ENCODE measurements at places on chromosomes 16 and 17.

DNA sequence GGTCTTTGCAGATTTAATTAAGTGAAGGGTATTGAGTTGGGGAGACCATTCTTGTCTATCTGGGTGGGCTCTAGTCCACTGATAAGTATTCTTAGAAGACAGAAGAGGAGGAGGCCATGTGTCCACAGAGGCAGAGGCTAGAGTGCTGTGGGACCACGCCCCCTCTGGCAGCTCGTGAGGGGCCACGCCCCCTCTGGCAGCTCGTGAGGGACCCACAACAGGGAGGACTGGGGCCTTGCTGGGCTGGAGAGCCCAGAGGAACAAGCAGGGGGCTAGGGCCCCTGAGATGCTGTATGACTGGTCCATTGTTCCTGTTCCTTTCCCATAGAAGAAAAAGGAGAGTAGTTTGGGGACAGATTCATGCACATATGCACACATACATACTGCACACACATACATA, 106.8 kb downstream of the METRNL start:
- no peak for DNase-seq

GRCh38 chr17:48724251-48725003, 1.4 kb downstream of the PRAC2 start:
- DNase-seq, result peak; percentile 67

DNA sequence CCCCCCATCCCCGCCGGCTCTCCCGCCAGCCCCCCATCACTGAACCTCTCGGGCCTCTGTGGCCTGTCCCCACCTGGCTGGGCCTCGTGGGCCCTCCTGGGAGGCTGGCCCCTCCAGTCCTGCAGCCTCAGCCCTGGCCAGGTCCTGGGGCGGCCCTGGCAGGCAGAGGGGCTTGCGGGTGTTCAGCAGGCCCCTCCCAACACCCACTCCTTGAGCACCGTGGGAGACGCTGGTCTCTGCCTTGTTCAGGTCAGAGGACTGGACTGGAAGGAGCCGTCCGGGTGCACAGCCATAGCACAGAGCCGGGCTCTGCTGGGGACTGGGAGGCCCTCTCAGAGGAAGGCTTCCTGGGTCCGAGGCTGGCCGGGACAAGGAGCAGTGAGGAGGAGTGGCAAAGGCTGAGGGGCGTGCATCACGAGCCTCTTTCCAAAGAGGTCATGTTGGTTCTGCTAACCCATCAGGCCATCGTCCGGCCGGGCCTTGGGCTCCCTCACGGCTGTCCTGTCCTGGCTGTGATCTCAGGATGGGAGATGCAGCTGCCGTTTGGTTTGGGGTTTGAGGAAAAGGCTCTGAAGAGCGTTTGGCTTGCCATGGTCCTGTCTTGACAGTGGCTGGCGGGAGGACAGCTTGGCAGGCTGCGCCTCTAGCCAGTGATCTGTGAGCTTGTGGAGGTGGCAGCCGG, 6.3 kb upstream of the PABPN1L start:
- no peak for DNase-seq

DNA sequence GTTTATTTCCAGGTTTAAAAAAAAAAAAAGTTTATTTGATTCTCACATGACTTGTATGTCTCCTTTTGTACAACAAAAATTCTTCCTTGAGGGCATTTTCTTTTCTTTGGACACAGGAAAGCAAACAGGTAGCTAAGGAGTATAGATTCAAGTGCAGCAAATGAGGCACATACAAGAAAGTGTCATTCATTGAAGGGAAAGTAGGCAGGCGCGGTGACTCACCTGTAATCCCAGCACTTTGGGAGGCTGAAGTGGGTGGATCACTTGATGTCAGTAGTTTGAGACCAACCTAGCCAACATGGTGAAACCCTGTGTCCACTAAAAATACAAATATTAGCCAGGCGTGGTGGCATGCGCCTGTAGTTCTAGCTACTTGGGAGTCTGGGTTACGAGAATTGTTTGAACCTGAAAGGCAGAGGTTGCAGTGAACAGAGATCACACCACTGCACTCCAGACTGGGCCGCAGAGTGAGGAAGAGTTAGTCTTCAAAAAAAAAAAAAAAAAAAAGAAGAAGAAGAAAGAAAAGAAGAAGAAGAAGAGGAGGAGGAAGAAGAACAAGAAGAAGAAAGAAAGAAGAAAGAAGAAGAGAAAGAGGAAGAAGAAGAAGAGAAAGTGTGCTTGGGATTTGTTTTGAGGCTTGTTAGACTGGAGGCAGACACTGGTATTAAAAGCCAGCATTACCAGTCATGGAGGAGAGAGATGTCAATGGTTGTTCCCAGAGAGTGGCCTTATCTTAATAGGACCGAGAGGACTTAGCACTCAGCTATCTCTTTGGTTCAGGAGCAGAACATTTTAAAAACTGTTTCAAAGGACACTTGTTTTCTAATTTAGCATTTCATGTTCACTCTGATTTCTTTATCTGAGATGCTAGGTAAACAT, 19.7 kb downstream of the GINS3 start:
- no peak for DNase-seq

GRCh38 chr16:35177851-35178250, 1718.4 kb downstream of the TP53TG3F start:
- no peak for DNase-seq

- DNase-seq, result peak; percentile 47
Measured at GRCh38 chr17:81511554-81511803, 1.1 kb downstream of the ACTG1 start.

- DNase-seq, result no peak
Measured at GRCh38 chr16:53839150-53839549, 135.2 kb downstream of the FTO start.

- no peak for DNase-seq
Measured at GRCh38 chr17:31256936-31257335, 40.1 kb downstream of the OMG start.

DNA sequence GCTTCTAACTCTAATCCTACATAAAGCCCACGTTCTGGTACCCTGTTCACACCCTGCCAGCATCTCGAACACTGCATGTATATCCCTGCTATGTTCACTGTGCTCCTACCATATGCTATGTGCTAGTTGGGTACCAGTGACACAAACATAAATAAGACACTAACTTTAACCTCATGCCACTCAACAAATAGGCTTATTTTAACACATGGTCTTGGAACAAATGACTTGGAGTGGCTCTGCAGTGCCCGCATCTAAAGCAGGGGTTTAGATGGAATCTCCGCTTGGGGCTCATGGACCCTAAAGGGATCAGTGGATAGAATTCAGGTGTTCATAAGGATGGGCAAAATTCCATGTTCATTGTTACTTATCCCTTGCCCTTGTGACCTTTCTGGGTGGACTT, 175.7 kb upstream of the ZKSCAN2 start:
- no peak for DNase-seq

DNA sequence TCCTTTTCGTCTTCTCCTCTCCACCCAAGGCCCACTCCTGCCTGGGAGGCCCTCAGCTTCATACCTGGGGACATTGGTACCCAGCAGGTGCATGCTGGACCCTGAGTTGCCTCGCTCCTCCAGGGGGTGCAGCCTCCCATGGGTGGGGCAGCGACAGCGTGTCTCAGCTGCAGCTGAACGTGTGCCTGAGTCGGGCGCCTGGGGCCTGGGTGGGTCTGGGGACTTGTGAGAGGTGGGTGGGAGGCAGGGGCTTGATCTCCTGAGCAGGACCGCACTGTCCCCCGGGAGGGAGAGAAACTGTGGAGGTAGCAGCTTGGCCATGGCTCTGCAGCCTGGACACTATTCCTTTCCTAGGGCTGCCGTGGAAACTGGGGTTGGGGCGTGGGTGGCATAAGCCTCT, 24.8 kb upstream of the ENGASE start:
- no peak for DNase-seq

GRCh38 chr17:43556292-43556691, 10.2 kb upstream of the ETV4 start:
- peak; percentile 94 for DNase-seq

GRCh38 chr16:54073356-54073755, 213.2 kb downstream of the IRX3 start:
- DNase-seq, result no peak

- DNase-seq, result no peak
Measured at GRCh38 chr16:4591706-4592470, 22.8 kb downstream of the UBALD1 start.

DNA sequence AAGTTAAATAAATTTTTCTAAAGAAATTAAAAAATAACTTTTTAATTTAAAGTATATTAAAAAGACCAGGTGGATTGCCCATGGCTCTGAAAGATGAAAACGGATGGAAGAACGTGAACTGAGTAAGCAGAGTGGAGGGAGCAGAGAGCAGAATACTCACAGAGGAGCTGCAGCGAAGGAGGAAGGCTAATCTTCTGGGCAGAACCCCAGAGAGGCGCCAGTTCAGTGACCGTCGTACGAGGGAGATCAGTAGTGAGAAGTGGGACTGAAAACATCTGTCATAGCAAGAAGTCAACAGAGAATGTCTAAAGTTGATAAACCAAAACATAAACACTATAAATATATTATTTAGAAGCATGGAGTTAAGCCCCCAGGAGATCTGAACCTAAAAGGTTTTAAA, 34.9 kb downstream of the UBE2G1 start:
- DNase-seq, result no peak

GRCh38 chr17:73267648-73268537, 6.2 kb upstream of the CPSF4L start:
- no peak for DNase-seq

DNA sequence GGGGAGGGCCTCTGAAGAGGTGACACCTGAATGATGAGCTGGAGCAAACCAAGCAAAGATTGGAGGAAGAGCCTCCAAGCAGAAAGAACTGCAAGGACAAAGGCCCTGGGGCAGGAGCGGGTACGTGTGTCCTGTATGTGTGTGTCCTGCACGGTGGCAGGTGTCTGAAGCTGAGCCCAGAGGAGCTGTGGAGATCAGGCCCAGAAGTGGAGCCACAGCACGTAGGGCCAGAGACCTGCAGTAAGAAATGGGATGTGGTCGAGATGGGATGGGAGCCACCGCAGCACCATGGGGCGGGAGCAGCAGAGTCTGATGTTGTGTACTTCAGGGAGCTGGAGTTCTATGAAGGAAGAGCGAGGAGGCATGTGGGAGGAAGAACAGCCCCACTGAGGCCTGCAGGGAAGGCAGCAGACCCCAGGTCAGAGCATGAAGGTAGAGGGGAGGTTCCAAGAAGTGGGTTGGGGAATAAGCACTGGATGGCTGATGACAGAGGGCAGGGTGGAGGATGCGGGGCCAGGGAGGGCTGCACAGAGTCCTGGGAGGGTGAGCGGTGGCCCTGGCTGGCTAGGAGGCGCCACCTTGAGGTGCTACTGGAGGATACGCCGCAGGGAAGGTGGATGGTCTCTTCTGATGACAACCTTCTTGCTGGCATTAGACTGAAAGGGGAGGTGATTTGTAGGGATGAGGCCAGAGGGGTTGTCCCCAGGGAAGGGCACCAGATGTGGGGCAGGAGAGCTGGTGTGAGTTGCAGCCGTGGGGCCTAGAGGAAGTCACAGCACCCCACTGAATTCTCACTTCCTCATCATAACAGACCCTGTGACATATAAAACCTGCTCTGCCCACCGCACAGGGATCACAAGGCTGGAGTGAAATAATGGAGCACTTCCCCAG, 10.6 kb upstream of the CETP start:
- peak; percentile 76 for DNase-seq

DNA sequence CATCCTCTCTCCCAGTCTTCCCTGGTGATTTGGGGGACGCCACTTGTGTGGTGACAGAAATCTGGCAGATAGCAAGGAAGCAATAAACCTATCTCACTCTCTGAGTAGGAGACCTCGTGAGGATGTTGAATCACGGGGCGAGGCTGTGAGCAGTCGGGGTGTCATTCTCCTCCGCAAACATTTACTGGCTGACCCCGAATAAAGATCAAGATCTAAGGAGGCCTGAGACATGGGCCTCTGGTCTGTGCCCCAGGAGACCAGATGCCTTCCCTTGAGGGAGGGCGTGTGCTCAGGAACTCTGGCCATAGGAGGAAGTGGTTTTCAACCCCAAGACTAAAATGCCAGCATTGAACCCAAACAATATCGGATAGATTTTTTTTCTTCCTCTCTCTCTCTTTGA, 53.1 kb downstream of the FOXL1 start:
- DNase-seq, result peak; percentile 54

DNA sequence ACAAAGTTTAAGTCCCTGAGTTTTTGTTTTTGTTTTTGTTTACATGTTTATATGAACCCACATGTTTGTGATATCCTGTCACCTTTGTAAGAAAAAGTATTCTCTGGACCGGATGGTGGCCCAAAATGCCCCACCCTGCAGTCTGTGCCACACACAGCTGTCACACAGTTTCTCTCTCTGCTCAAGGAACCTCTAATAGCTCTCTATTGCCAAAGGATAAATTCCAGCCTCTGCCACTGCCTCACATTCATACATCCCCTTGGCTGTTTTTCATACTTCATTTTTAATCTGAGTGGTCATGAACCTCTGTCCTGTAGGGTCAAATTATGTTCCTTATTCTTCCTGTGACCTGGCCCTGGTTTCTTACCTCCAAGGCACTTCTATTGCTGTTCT, 520.3 kb upstream of the CDH5 start:
- DNase-seq, result no peak

GRCh38 chr17:48850792-48851323, 20.0 kb downstream of the CALCOCO2 start:
- no peak for DNase-seq

- no peak for DNase-seq
Measured at GRCh38 chr16:70383421-70383960, 36.8 kb downstream of the DDX19A start.

- no peak for DNase-seq
Measured at GRCh38 chr17:43855061-43855460, 8.1 kb downstream of the CD300LG start.

DNA sequence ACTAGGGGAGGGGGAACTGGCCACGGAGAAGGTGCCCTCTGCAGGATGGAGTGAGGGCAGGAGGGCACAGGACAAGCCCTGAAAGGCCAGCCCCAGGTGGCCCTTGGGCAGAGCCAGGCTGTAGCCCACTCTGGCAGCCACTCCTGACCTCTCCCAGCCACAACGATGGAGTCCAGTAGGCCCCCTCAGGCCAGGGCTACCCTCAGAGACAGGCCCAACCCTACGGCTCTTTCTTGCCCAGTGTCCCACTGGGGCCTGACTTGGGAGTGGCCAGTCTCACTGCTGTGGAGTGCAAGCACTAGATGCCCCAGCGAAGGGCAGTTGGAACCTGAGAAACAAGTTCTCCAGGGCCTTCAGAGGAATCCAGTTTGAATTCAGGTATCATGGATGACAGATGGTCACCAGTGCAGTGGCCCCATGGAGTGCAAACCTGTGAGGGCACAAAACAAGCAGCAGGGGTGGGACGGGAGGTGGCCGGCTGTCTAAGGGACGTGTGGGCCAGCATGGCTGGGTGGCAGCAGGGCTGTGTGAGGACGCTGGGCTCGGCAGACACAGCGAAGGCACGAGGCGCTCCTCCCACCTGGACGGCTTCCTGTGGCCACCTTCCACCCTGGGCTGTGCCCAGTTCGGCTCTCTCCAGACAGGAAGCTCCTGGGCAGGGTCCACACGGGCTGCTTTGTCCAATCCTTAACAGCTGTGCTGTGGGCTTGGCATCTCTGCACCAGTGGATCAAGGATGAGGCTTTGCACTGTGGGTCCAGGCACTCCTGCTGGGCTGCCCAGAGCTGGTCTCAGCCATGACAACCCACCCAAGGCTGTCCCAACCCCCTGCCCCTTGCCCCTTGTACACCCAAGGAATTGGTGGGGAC, 72.1 kb downstream of the AMFR start:
- DNase-seq, result no peak

GRCh38 chr17:75078284-75079022, 9.3 kb upstream of the SLC16A5 start:
- DNase-seq, result peak; percentile 83

- no peak for DNase-seq
Measured at GRCh38 chr17:74130841-74131240, 72.6 kb upstream of the RPL38 start.
